ENCODE measurements at places on chromosomes 2 and 18. TPM values are rescaled to one million over a fixed set of nuclear protein-coding genes. Genes with fewer than 3 reads are reported as not detected.

- no peak for DNase-seq
Observed at GRCh38 chr2:129885735-129886134, 93.7 kb upstream of the RAB6C start.

- DNase-seq, result no peak
Observed at GRCh38 chr2:241540401-241540770, 18.2 kb upstream of the BOK start.

The GALR1 gene
- total RNA-seq, result not detected

- DNase-seq, result no peak
Observed at GRCh38 chr2:58131191-58132011, 84.8 kb downstream of the VRK2 start.

- DNase-seq, result no peak
Observed at GRCh38 chr2:3563521-3563976, 5.4 kb upstream of the RNASEH1 start.

The POTEJ gene
- not detected for total RNA-seq

The CACNB4 gene
- total RNA-seq, result 1.5 TPM

DNA sequence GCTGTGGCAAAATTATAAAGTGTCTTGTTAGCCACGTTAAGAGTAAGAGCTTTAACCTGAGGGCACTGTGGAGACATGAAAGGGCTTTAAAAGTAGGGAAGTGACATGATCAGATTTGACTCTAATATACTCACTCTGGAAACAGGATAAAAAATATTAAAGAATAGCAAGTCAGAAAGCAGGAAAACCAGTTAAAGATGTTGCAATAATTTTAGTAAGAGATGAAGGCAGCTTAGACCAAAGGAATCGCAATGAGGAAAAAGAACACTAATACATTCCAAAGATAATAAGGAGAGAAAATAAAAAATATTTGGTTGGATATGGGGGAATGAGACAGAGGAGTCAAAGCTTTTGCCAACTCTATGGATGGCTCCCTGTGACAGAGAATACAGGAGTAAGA, 183.8 kb downstream of the DYM start:
- no peak for DNase-seq

The RAB31 gene
- total RNA-seq, result 0.99 TPM

GRCh38 chr18:9941103-9941502, 27.3 kb downstream of the VAPA start:
- DNase-seq, result no peak

DNA sequence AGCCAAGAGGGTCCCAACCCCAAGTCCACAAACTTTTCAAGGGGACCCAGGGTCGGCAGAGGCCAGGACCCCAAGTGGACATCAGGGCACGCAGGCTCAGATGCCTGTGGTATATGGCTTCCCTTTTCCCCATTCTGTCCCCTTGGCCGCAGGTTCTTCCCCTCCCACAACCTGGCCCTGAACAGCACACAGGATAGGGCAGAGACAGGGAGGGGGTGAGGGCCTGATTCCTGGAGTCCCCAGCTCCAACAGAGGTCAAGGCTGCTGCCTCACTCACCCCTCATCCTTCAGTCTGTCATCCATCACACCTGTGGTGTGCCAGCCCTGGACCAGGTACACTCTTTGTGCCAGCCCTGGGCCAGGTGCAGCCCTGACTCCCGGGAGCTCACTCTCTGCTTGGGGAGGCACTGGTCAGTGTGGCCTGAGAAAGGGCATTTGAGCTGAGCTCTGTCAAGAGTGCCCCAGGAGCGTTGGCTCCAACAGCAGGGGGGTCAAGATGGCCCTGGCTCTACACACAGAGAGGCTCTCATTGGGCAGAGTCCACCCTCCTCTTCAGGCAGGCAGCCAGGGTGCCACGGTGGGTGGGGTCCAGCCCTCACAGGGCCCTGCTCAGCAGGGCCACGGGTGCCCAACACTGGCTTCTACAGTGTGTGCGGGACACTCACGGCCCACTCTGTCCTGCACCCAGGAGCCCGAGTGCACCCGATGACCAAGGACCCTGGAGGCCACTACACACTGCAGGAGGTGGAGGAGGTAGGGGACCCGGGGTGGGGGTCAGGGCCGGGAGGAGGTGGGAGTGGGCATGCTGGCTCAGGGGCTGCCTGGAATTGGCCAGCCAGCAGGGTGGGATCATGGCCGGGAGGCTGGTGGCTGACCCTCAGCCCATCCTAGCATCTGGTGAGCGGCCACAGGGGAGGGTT, 1.6 kb downstream of the AGXT start:
- no peak for DNase-seq

DNA sequence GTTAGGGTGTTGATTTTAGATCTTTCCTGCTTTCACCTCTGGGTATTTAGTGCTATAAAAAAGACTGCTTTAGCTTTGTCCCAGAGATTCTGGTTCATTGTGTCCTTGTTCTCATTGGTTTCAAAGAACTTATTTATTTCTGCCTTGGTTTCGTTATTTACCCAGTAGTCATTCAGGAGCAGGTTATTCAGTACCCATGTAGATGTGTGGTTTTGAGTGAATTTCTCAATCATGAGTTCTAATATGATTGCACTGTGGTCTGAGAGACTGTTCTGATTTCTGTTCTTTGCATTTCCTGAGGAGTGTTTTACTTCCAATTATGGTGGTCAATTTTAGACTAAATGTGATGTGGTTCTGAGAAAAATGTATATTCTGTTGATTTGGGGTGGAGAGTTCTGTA, 167.1 kb upstream of the KYNU start:
- DNase-seq, result no peak

The UGT1A10 gene
- total RNA-seq, result not detected

The MC5R gene
- not detected for total RNA-seq

- DNase-seq, result no peak
Observed at GRCh38 chr2:104049438-104049837, 804.5 kb upstream of the POU3F3 start.

All from activated naive CD4-positive, alpha-beta T cell treated with anti-CD3 and anti-CD28 coated beads, Interleukin-2, amount 50 U/mL, for 72 hours (primary cell).